ENCODE measurements at places on chromosomes 12 and 14.

DNA sequence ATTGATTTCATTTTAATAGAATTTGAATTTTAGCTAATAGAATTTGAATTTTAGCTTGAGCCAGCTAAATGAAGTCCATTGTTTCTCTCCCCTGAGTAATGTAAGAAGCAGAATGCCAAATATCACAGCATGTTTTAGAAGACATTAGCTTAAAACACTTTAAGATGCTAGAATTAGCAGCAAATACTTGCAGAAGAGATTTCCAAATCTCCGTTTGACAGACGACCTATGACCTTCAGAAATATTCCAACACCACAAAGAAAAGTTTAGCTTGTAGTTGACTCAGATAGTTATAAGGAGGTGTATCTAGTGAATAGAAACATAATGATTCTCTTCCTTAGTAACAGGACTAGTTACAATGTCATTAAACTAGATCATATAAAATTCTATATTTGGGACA, 51.7 kb upstream of the MYF6 start:
- DNase-seq: no peak

DNA sequence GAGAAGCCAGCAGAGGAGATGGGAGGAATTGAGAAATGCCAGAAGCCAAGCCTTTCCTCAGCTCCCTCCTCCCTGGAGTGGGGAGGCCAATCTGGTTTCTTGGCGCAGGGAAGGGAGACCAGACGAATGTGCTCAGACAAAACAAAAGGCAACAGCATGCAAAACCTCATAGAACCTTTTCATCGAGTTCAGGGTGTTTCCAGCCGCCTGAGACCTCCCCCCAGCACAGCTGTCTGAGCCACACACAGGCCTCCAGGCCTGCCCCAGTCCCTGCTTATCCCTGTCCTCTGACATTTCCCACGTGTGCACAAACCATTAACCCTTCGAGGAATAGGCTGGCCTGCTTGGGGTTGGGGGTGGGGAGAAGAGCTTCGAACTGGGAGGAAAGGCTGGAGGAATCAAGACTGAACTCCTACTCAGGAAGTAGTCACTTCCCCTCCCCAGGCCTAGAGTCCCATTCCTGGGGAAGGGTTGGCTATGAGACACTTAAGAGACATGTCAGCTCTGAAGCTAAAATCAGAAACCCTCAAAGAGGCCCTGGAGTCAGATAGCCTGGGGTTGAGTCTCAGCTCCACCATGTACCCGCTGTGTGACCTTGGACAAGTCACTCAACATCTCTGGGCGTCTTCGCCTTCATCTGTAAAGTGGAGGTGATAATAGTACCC, 10.7 kb downstream of the TBX3 start:
- DNase-seq: peak; percentile 93

GRCh38 chr12:100267603-100268281, 765 bp downstream of the SCYL2 start:
- peak; percentile 47 for DNase-seq

DNA sequence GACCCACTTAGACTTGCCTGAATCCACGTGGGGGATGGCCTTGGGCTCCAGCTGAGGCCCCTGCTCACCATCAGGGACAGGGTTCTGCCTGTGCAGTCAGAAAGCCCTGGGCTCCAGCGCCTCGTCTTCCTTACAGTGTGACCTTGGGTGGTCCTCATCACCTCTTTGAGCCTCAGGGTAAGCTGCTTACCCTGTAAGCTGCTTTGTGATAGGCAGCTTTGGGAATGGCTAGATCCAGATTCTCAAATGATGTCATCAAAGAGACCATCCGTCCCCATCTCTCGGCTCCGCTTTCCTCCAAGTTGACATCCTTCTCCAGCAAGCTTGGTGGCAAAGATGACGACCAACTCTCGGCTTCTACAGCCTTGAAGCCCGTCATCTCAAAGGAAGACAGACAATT, 127.0 kb downstream of the ADCK1 start:
- no peak for DNase-seq

GRCh38 chr12:10331642-10332239, 24.1 kb downstream of the KLRD1 start:
- DNase-seq: peak; percentile 71

GRCh38 chr12:57105011-57105753, 6.0 kb downstream of the STAT6 start:
- no peak for DNase-seq

DNA sequence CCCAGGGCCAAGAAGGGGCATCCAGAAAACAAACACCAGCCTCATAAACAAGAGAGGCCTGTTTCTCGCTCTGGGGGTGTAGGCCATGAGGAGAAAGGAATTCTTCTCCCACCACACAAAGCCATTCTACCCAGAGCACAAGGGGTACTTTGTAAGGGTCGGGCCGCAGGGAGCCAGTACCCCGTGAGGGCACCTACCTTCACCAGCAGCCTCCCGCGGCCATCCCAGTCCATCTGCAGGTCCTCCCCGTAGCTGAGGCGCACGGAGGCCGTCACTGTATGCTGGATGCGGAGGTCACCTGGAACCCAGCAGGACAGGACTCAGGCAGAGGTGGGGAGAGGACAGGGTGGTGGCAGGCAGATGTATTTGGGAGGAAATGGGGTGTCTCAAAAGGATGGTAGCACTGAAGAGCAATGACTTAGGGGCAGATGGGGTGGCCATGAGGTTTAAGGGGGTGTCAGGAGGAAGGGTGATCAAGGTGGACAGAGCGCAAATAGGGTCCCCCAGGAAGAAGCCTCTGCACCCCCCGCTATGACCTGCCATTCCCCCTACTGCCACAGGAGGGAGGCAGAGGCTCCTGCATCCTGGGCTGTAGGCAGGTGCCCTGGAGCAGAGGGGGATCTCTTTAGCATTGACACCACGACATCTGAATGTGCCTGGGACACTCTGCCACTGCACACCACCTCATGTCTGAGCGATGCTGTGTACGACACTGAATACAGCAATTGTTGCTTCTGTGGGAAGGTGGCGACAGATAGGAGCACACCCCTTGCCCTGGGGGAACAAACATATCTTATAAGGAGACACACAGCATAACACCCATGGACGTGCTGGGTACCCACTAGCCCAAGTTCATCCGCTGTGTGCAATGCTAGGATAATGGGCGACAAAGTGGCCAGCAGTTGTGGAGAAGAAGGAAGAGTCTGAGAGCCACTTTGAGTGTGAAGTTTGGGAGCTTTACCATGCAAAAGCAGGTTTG, 61.4 kb downstream of the VWF start:
- peak; percentile 55 for DNase-seq

GRCh38 chr14:104870368-104871144, 5.5 kb downstream of the CEP170B start:
- DNase-seq: no peak

DNA sequence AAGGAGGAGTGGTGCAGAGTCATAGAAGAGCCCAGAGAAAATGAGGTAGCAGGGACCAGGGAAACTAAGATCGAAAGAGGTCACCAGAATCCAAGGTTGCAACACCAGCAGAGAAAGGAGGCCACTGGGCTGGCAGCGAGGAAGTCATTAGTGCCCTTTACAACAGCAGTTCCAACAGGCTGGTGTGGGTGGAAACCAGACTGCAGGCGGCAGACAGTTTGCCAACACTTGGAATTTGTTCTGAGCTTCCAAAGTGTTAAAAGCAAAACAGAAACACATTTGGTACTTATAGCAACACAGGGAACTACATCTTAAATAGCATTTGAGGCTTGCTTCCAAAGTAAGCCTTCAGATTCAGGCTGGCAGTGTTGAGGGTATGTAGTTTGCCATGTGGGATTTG, 95.2 kb upstream of the PWP1 start:
- DNase-seq: no peak

- no peak for DNase-seq
These were observed 51.3 kb downstream of the LRCOL1 start for GRCh38 chr12:132558861-132559623.

GRCh38 chr12:75666126-75666938, 154.9 kb upstream of the KRR1 start:
- DNase-seq: no peak

DNA sequence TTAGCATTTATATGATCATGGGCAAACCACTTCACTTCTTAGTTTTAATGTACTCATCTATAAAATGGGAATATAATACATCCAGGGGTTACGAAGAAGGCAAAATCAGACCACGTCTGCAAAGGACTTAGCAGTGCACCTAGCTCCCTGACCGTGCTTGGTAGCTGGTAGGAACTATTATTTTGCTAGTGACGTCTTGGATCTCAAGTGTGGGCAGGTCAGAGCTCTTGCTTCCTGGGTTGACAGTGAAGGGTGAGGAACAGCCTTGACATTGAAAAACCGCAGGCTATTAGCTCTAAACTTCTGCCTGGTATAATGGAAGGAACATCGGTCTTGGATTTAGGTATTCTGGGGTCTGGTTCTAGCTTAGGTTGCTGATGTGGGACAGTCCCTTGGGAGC, 89.3 kb upstream of the MED13L start:
- no peak for DNase-seq

DNA sequence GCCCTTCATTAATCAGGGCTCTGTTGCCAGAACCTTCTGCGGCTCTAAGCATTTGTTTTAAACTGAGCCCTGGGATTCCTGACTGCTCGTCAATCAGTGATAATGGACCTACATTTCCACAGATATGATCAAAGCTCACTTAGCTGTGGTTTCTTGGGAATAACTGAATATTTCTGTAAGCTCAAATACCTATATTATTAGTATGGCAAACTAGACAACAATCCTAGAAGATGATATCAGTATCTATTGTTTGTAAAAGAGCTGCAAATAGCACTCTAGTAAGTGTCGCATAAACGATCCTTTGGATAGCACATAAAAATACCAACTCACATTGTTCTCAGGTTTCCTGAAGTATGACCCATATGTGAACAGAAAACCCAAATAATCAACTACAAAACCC, 150.4 kb downstream of the PPM1H start:
- no peak for DNase-seq

GRCh38 chr12:6374786-6375160, 590 bp downstream of the SCNN1A start:
- no peak for DNase-seq

GRCh38 chr12:72872996-72873395, 600.8 kb downstream of the TRHDE start:
- DNase-seq: no peak

Data from lung (tissue), 17 donors.